ENCODE measurements at places on chromosomes 2 and 18.

- DNase-seq, result no peak
Observed at GRCh38 chr18:22701795-22702194, 231.3 kb upstream of the RBBP8 start.

GRCh38 chr2:96952016-96952750 lies 34.2 kb downstream of the FAM178B start:
- DNase-seq, result no peak

- peak; percentile 66 for DNase-seq
Observed at GRCh38 chr2:108927936-108928659, 60.9 kb downstream of the EDAR start.

DNA sequence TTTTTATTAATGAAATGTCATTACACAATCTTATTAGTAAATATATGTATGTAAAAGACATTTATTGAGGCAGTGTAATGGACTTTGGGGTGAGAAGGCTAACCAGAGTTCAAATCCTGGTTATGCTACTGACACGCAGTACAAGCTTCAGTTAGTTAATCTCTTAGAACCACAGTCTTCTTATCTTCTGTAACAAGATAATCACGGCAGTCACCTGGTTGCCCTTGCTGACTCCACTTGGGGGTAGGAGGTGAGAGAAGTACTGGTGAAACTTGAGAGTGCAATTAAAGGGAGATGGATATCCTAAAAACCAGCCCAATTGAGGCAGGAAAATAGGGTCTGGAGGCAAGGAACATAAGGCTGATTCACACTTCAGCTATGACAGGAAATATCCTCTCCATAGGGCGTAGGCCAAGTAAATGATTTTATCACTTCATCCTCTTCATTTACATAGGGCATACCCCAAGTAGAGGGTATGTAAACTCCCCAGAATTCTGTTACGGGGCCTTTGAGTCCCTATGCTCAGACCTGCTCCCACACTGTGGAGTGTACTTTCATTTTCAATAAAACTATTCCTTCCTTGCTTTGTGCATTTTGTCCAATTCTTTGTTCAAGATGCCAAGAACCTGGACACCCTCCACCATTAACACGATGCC lies 21.3 kb downstream of the SKA1 start:
- DNase-seq, result no peak

- DNase-seq, result no peak
Observed at GRCh38 chr2:3376821-3377220, 797 bp downstream of the EIPR1 start.

GRCh38 chr2:75192496-75192895 lies 6.8 kb downstream of the TACR1 start:
- DNase-seq, result no peak

Measured in fibroblast of lung (primary cell).